Esophagus squamous epithelium (tissue), 5 donors: ENCODE measurements at places on chromosomes 7 and 10. TPM values are rescaled to one million over a fixed set of nuclear protein-coding genes. Genes with fewer than 3 reads are reported as not detected.

DNA sequence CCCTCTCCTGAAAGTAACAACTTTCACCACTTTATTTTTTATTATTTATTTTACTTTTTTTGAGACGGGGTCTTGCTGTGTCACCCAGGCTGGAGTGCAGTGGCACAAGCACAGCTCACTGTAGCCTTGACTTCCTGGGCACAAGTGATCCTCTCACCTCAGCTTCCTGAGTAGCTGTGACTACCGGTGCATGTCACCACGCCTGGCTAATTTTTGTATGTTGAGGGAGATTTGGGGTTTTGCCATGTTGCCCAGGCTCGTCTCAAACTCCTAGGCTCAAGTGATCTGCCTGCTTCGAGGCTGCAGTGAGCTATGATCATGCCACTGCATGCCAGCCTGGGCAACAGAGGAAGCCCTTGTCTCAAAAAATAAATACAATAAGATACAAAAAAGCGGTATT, 14.9 kb upstream of the SLIT1 start:
- DNase-seq = no peak

GRCh38 chr10:128763588-128763987, 637.4 kb upstream of the MKI67 start:
- no peak for DNase-seq

GRCh38 chr10:44966129-44966815, 6.7 kb downstream of the RASSF4 start:
- no peak for DNase-seq

DNA sequence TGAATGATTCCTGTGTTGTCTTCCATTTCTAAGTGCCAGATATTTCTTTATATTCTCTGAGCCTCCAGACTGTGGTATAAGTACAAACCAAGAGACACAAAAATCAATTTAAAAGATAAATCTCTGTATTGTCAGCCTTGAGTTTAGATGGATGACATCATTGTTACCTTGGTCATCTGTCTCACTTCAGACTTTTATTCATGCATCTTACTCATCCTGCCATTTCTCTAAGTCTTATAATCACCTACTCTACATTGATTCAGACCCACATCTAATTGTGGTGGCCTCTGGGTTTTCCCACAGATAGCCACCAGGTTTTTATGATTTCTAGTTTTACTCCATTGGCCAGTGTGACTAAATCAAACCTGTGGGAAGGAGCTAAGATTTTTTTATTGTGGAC, 26.8 kb upstream of the HDAC9 start:
- no peak for DNase-seq

- DNase-seq = no peak
Measured at GRCh38 chr7:82593780-82594179, 150.2 kb upstream of the CACNA2D1 start.

- DNase-seq = no peak
Measured at GRCh38 chr7:38274927-38275620, 1.6 kb upstream of the TARP start.

- no peak for DNase-seq
Measured at GRCh38 chr10:6173203-6173602, 29.5 kb upstream of the PFKFB3 start.

GRCh38 chr10:26525586-26525985, 87.4 kb downstream of the APBB1IP start:
- no peak for DNase-seq

GRCh38 chr10:310976-311639, 175.9 kb downstream of the ZMYND11 start:
- no peak for DNase-seq

DNA sequence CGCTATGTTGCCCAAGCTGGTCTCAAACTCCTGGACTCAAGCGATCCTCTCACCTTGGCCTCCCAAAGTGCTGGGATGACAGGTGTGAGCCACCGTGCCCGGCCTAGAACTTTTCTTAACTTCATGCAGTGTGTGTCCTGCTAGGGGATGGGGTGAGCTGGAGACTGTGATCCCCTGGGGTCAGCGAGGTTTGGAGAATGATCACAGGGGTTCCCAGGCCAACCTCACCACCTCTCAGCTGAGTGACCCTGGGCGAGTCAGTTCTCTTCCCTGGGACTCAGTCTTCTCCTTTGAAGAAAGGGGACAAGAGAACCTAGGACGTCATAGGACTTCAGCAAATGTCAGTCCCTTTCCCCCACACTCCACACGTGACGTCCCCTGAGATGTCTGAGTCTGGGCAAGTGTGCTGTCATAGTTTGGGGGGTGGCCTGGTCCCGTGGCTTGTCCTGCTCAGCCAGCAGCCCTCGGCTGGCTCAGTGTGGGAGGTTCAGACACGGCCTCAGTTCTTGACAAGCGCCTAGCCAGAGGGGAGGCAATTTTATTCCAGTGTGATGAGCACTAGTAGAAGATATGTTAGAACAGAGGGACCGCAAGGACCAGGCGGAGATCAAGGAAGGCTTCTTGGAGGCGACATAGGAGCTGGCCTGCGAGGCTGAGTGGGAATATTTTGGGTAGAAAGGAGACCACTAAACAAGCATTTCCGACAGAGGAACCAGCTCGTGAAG, 43.3 kb upstream of the ELN start:
- no peak for DNase-seq

GRCh38 chr7:134328900-134329299, 12.2 kb upstream of the SLC35B4 start:
- DNase-seq = no peak

DNA sequence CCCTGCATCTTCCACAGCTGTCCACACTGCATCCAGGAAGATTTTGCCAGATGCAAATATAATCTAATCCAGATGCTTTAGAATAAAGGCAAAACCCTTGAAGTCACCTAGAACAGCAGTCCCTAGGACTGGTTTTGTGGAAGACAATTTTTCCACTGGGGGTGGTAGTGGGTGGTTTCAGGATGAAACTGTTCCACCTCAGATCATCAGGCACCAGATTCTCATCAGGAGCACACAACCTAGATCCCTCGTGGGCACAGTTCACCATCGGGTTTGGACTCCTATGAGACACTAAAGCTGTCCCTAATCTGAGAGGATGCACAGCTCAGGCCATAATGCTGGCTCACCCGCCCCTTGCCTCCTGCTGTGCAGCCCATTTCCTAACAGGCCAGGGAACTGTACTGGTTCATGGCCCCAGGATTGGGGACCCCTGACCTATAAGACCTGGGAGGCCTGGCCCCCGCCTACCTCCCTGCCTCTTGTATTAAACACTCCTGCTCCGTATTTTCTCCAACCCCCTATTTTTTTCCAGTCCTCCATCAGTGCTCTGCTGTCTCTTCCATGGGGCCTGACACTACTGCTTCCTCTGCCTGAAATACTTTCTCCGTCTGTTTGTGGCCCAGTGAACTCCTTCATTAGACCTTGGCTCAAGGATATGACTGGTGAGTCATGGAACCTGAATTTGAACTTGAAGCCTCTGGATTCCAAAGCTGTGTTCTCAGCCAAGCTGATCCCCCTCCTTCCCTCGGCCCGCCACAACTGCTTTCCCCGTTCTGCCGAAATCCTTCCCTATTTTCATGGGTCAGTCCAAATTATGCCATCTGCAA, 79.9 kb upstream of the RHEB start:
- DNase-seq = no peak

GRCh38 chr10:110502072-110502845, 4.6 kb downstream of the DUSP5 start:
- no peak for DNase-seq

PNPLA8 gene
- total RNA-seq = 26.3 TPM

C10orf67 gene
- 0.27 TPM for total RNA-seq

DLX5 gene
- total RNA-seq = 1.7 TPM

FANK1 gene
- total RNA-seq = 7.7 TPM

PILRA gene
- total RNA-seq = 0.61 TPM

GOLGA7B gene
- 1.6 TPM for total RNA-seq

APBB1IP gene
- 0.45 TPM for total RNA-seq
